Activated CD8-positive, alpha-beta T cell treated with anti-CD3 and anti-CD28 coated beads for 36 hours (primary cell): ENCODE measurements at places on chromosomes 2 and 18. TPM values are rescaled to one million over a fixed set of nuclear protein-coding genes. Genes with fewer than 3 reads are reported as not detected.

GRCh38 chr2:54773838-54774237 is 50.4 kb downstream of the EML6 start:
- no peak for DNase-seq

Gene HOXD10
- not detected for total RNA-seq

DNA sequence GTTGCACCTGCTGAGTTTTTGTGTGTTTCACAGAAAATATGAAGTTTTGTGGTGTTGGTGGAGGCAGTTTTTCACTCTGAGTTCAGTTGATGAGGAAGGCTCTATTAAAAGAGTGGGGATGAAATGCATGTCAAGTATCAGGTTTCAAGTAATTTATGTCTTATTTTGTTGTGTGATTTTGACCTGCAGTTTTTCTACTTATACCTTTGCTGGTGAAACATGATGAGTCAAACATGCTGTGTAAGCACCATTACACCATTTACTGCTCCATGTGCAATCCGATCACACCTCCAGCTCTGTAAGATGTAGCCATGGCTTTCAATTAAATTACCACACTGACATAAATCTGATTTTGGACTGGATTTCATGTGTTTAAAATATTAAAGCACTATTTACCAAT is 174.5 kb upstream of the ZEB2 start:
- DNase-seq, result no peak

- no peak for DNase-seq
Observed at GRCh38 chr2:10365412-10365811, 62.7 kb downstream of the HPCAL1 start.

DNA sequence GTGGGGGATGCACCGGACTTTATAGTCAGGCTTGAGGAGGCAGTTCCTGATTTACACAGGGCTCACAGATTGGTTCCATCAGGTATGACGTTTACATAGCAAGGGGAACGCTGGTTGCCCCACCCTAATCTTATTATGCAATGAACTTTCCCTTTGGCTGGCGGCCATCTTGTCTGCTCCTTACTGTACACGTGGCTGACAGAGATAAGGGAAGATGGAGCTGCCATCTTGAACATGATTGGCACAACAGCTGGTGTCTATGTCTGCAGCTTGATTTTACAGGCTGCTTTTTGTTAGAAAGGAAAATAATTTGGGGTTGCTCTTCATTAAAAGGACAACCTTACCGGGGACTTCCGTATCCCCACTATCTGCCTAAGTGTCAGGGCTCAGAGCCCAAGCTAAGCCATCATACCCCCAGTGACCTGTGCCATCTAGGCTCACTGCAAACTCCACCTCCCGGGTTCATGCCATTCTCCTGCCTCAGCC is 33.5 kb upstream of the ATG16L1 start:
- DNase-seq, result no peak

Gene HADHB
- total RNA-seq, result 58.8 TPM

DNA sequence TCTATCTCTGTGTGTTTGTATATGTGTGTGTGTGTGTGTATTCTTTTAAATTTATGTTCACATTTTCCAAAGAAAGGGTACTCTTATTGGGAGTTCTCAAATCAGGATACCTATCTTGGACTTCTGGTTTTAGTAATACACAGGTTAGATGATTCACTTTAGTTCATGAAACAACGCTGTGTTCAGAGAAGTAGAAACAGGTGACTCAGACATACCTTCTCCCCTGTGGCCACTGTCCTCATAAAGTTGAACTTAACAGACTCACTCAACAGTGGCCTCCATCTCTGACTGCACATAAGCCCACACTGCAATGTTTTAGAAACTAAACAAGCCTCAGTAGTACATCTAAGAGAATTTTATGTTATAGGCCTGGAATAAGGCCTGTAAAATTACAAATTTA is 566.6 kb upstream of the VRK2 start:
- DNase-seq, result no peak

DNA sequence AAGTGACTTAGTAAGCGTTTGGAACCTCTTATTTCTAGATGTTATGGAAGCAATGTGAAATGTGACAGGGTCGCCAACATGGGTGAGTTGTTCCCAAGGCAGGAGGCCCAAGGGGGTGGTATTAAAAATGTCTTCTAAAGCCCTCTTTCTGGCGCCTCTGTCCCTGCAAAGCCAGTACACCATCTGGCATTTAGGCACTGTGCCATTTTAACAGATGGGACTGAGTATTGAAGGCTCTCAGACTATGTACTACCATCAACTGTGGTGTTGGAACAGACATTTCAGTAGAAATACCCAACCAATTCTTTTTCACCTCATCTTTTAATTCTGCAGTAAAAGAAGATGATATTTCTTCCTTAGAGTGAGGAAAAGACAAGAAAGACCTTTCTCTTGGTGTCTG is 384.5 kb upstream of the MMADHC start:
- no peak for DNase-seq

- no peak for DNase-seq
Observed at GRCh38 chr2:169715379-169716237, 18.0 kb upstream of the KLHL23 start.

GRCh38 chr2:69134306-69134945 is 121.4 kb downstream of the ANTXR1 start:
- no peak for DNase-seq

- no peak for DNase-seq
Observed at GRCh38 chr18:31976242-31976641, 33.3 kb upstream of the TRAPPC8 start.

DNA sequence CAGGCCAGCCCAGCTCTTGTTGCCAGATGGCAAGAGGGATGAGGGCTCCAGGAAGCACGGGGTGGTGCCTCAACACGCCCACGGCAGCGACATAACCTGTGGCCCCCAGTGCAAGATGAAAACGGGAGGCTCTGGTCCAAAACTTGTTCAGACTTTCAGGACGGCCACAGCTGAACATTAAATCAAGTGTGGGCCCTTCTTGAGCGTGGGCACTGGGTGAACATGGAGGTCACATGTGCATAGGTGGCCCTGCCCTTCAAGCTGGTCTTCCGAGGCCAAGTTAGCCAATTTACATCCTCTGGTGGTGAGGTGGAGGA is 77.5 kb downstream of the NDUFA10 start:
- DNase-seq, result no peak

Gene EMILIN1
- total RNA-seq, result 0.63 TPM

DNA sequence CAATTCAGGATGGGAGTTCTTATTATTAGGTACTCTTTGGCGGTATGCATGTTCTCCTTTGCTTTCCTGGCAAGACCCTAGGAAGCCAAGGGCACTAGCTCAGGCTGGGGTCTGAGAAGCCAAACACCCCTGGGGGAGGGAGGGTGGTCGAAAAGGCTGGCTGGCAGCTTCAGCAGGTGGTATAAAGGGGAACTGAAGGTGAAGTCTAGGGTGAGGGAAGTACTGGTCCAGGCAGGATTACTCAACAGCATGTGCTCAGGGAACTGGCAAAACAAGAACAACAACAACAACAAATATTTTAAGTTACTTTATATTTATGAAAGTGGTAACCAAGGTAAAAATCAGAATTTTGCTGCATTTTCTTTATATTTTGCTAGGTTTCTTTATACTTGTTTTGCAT is 40.7 kb upstream of the PCBP1 start:
- DNase-seq, result no peak
